Naive B cell (primary cell): ENCODE measurements at places on chromosomes 12 and 14. TPM values are rescaled to one million over a fixed set of nuclear protein-coding genes. Genes with fewer than 3 reads are reported as not detected.

LUM gene
- not detected for polyA plus RNA-seq

RHOF gene
- polyA plus RNA-seq: 54.3 TPM

RBM25 gene
- 53.6 TPM for polyA plus RNA-seq

DNA sequence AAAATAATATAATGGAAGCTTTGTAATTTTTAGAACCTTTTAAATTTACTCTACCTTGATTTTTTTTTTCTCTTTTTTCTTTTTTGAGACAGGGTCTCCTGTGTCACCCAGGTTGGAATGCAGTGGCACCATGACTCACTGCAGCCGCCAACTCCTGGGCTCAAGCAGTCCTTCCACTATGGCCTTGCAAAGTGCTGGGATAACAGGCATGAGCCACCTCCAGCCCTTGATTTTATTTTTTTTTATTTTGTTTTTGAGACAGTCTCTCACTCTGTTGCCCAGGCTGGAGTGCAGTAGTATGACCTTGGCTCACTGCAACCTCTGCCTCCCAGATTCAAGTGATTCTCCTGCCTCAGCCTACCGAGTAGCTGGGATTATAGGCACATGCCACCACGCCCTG, 65.3 kb upstream of the TRAF3 start:
- no peaks in the 10 kb centered on the region for H3K4me1 ChIP-seq
- H3K36me3 ChIP-seq: peaks cover 8% of the 10 kb centered on the region
- H3K27ac ChIP-seq: peak overlapping the region; percentile 91
- no peak overlapping the region for H3K4me3 ChIP-seq
- no peaks in the 10 kb centered on the region for H3K27me3 ChIP-seq

- peaks cover 86% of the 10 kb centered on the region for H3K4me1 ChIP-seq
- H3K27me3 ChIP-seq: no peaks in the 10 kb centered on the region
- H3K4me3 ChIP-seq: peak overlapping the region; percentile 44
- peak overlapping the region; percentile 93 for H3K27ac ChIP-seq
- DNase-seq: peak; percentile 60
- H3K36me3 ChIP-seq: no peaks in the 10 kb centered on the region
These were observed 226.1 kb downstream of the CHST11 start for GRCh38 chr12:104682790-104683279.

DNA sequence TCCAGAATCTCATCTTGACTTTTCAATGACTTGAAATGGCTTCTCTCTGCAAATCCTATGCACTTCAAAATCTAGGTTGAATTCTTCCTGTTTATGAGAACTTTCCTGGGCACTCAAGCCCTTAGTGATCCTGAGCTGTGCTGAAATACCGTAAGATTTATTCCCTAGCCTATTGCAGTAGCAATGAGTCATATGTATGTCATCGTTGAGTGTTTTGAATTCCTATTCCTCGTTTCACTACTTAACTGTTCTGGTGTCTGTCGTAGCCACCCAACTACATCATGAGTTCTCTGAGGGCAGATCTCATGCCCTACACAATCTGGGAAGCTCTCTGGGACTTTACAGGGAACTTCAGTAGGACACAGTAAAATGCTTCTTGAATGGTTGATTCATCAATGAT, 190.8 kb upstream of the TMEM132C start:
- no peak for DNase-seq
- H3K36me3 ChIP-seq: no peaks in the 10 kb centered on the region
- H3K27ac ChIP-seq: no peak overlapping the region

DNA sequence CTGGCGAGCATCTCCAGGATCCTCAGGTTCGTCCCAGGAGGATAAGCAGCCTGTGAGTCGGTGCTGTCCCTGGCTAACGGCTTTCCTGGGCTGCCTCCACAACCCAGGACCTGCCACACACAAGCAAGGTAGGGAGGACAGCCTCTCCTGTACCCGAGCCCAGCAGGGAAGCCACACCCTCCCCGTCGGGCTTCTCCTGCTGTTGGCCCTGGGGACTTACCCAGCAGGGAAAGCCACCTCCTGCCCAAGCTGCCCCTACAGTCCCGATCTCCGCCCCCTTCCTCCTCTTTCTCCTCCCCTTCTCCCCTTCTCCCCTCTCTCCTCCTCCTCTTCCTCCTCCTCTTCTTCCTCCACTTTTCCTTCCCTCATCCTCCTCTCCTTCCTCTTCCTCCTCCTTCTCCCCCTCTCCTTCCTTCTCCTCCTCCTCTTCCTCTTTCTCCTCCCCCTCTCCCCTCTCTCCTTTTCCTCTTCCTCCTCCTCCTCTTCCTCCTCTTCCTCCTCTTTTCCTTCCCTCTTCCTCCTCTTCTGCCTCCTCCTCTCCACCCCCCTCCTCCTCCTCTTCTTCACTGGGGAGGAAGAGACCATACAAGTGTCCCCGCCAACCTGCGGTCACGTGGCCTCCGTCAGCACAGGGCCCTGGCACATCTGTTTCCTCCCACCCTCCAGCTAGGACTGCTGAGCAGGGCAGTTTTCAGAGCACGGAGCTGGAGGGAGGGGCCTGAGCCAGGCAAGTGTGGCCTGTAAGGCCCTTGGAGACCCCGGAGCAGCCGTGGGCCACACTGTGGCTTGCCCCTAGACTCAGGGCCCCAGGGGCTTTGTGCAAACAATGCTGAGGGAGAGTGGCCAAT, 17.3 kb upstream of the RFLNA start:
- no peaks in the 10 kb centered on the region for H3K36me3 ChIP-seq
- H3K4me3 ChIP-seq: no peak overlapping the region
- H3K27me3 ChIP-seq: peaks cover 43% of the 10 kb centered on the region
- DNase-seq: no peak

- peak overlapping the region; percentile 39 for H3K27ac ChIP-seq
- no peak overlapping the region for H3K4me3 ChIP-seq
- H3K4me1 ChIP-seq: peaks cover 18% of the 10 kb centered on the region
- no peaks in the 10 kb centered on the region for H3K27me3 ChIP-seq
- no peaks in the 10 kb centered on the region for H3K36me3 ChIP-seq
- no peak for DNase-seq
These were observed 18.9 kb upstream of the POC1B start for GRCh38 chr12:89544681-89545184.

DNA sequence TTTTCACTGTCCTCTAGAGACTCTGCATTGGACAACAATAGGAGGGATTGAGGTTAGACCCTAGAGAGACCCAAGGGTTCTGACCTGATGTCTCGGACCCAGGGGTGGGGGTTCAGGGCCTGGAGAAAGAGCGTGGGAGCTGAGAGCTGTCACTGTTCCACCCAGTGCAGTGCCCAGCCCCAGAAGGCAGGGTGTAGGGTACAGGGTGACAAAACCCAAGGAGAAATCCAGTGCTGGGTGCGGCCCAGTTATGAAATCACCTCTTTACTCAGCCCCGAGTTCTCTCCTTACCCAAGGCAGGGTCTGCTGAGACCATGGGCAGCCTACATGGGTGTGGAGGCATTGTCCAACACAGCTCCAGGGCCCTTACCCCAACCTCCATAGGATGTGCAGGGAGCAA, 2.6 kb downstream of the AQP2 start:
- H3K4me3 ChIP-seq: no peak overlapping the region

- peak overlapping the region; percentile 97 for H3K4me3 ChIP-seq
- H3K27me3 ChIP-seq: no peaks in the 10 kb centered on the region
- no peak for DNase-seq
- H3K4me1 ChIP-seq: peaks cover 29% of the 10 kb centered on the region
- H3K27ac ChIP-seq: peak overlapping the region; percentile 41
These were observed 1.1 kb downstream of the GXYLT1 start for GRCh38 chr12:42143452-42144157.

DNA sequence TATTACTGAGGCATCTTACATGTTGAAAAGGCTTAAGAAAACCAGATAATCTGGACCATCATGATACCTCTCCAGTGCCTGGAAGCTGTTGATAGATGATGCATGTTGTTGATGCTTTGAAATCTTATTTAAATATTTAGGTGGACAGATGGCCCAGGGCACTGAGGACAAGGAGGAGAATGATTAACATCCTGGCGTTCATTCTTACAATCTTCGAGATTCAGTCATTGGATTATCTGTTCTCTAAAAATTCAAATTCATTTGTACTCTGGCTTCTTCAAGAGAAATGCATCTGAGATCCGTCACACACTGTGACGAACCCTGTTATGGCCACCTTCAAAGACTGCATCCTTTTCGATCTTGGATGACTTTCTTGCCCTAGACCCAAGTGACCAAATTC, 121.3 kb upstream of the IGF1 start:
- H3K4me3 ChIP-seq: no peak overlapping the region
- H3K4me1 ChIP-seq: no peaks in the 10 kb centered on the region
- H3K27me3 ChIP-seq: no peaks in the 10 kb centered on the region
- H3K36me3 ChIP-seq: no peaks in the 10 kb centered on the region
- no peak for DNase-seq
